ENCODE measurements at places on chromosomes 16 and 17.
A peak's percentile ranks its signal among the peaks of the same experiment; 100 is the strongest.

DNA sequence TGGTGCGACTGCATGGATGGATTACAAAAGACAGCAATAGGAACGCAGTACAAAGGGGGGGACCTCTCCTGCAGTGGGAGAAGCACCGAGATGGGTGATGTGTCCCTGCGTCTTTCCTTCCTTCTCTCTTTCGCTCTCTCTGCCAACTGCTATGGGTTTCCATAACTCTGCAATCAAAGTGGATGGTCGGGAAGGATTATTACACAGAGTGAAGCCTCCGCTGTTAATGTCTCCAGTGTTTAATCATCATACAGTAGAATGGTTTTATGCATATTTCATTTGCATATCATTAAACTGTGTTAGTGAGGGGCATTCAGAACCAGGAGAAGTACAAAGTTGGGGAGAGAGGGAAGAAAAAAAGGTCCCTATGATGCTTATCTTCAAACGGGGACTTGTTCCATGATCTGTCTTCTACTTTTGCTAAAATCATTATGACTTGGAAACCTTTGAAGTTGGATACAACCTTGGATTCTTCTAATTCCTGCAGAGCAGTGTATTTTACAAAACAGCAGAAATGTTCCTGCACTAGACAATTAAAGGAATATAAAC is 255.9 kb upstream of the PMFBP1 start:
- no peak for DNase-seq

DNA sequence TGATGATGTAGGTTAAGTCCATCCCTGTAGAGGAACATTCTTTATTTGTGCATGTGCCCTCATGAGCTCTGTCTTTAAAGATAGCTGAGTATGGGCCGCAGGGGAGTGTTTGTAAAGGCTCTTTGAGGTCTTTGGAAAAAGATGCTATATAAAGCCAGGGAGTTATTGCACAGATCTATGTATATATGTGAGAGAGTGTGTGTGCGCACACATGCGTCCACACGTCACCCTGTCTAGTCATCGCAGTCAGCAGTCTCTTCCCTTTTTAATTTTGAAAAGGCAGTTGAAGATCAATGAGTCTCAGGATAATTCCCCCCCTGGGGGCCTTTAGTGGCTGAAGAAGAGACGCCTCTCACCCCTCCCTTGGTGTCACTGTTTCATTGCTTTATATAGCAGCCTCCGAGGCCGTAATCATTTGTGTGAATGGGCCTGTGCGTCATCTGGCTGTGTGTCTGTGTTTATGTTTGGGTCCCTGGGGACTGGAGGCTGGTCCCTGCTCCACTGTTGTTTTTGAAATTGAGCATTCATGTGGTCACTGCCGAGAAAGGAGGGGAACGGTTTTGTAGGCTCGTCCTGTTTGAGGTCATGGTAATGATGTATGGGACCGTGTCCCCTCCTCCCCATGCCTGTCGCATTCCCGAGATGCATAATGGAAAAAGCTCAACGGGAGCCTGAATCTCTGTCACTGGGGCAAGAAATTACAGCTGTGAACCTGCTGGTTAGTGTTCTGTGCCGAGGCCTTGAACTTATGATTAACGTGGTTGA is 143.9 kb downstream of the SNX29 start:
- peak; percentile 71 for DNase-seq

DNA sequence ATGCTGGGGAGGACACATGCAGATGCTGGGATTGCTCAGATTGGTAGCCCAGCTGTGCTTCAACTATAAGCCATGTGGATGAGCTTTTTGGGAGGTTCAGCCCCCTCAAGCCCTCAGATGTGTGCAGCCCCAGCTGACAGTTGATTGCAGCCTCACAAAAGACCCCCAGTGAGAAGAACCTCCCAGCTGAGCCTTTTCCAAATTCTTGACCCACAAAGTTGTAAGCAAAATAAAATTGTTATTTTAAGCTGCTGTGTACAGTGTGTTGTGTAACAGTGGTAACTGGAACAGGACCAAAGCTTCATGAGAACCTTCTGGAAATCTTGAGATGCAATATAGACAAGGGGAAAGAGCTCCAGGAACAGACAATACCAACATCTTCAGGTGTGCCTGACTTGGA is 156.8 kb upstream of the IRX3 start:
- no peak for DNase-seq

GRCh38 chr17:601244-601925 is 113.3 kb downstream of the VPS53 start:
- no peak for DNase-seq

- no peak for DNase-seq
Measured at GRCh38 chr16:80746231-80746630, 58.2 kb downstream of the CDYL2 start.

All from HEK293T (cell line).